Stimulated activated naive CD4-positive, alpha-beta T cell (primary cell): ENCODE measurements at places on chromosomes 16 and 17.

DNA sequence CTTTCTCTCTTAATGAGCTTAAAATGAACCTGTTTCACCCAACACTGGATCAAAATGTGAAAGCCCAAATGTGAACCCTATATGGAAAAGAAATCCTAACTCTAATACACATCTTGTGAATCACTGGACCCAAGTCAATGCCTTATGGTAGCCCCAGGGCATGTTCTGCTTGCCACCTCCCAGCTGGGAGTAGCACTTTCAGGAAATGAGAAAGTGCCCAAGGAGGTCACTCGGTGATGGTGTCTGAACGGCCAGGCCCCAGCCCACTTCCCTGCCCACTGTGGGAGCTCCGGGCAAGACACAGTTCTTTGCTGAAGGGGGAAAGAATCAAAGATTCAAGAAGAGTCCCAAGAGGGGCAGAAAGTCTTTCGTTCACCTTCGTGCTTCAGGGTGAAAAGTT, 46.1 kb downstream of the GTF3C1 start:
- no peak for DNase-seq

GRCh38 chr16:30476991-30477390, 4.4 kb downstream of the ITGAL start:
- no peak for DNase-seq

- DNase-seq = no peak
Measured at GRCh38 chr16:30893417-30893743, 497 bp downstream of the BCL7C start.

DNA sequence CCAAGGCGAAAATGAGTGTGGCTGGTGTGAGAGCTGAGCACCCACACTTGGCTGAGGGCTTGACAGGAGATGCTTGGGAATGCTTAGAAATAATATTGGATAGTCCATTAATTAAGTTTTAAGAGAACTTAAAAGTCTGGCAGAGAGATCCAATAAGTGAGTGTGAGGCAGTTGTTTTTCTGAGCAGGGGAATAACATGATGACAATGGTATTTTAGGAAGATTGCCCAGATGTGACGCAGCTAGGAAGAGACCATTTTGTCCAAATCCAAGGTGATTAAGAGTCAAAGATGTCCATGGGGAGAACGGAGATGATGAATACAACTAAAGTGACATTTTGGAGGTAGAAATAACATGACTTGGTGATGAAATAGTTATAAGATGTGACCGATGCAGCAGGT, 102.8 kb upstream of the AXIN2 start:
- no peak for DNase-seq

GRCh38 chr16:87541147-87541871, 48.5 kb upstream of the ZCCHC14 start:
- DNase-seq = no peak
